Activated B cell treated with CpG ODN at 0.5 μM for 24 hours (primary cell): ENCODE measurements at places on chromosomes 5 and 9. TPM values are rescaled to one million over a fixed set of nuclear protein-coding genes. Genes with fewer than 3 reads are reported as not detected.

The PLCXD3 gene
- total RNA-seq: not detected in 2 replicates

The MCIDAS gene
- total RNA-seq: not detected in 2 replicates

- peak overlapping the region; percentile 62 for H3K27ac ChIP-seq
- H3K36me3 ChIP-seq: no peaks in the 10 kb centered on the region
- peaks cover 23% of the 10 kb centered on the region for H3K4me1 ChIP-seq
- H3K4me3 ChIP-seq: peak overlapping the region; percentile 89
Observed at GRCh38 chr9:95516221-95516733, 494 bp downstream of the PTCH1 start.

- no peaks in the 10 kb centered on the region for H3K36me3 ChIP-seq
- no peaks in the 10 kb centered on the region for H3K27me3 ChIP-seq
- no peak overlapping the region for H3K4me3 ChIP-seq
- DNase-seq: no peak
- no peaks in the 10 kb centered on the region for H3K4me1 ChIP-seq
- no peak overlapping the region for H3K27ac ChIP-seq
Observed at GRCh38 chr9:89732295-89732938, 127.6 kb downstream of the GADD45G start.
